ENCODE measurements at places on chromosomes 6 and 20. TPM values are rescaled to one million over a fixed set of nuclear protein-coding genes. Genes with fewer than 3 reads are reported as not detected.

DNA sequence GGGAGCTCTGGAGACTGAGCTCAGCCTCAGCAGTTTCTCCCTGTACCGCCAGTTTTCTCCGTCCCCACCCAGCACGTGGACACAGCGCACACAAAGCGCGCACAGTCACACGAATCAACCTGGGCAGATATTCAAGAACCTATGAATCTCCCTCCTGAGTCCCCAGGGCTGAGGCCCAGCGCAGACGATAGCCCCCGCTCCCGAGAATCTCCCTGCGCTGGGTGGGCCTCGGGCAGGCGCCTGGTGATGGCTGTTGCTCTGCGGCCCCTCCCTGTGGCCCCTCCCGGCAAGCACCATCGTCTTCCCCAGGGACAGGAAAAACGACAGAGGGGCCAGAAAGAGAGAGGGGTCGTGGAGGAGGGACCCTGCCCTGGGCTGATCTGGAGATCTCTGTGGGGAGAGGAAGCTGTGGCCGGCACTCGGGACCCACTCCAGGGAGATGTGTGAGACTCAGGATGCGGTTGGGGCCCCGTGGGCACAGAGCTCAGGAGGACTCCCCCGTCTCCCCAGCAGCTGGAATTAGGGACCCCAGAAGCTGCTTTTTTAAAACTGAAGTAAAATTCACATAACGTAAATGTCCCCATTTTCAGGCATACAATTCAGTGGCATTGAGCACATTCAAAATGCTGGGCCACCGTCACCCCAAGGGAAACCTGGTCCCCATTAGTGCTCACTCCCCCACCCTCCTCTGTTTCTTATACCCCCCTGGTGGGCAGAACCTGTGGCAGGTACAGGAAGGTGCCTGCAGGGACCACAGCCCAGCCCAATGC is 330.8 kb downstream of the TAF4 start:
- no peaks in the 10 kb centered on the region for H3K36me3 ChIP-seq
- no peaks in the 10 kb centered on the region for H3K4me1 ChIP-seq
- H3K27me3 ChIP-seq, result peaks cover 25% of the 10 kb centered on the region
- DNase-seq, result no peak
- H3K4me3 ChIP-seq, result no peak overlapping the region
- H3K27ac ChIP-seq, result no peak overlapping the region

RHAG gene
- not detected for total RNA-seq

DNA sequence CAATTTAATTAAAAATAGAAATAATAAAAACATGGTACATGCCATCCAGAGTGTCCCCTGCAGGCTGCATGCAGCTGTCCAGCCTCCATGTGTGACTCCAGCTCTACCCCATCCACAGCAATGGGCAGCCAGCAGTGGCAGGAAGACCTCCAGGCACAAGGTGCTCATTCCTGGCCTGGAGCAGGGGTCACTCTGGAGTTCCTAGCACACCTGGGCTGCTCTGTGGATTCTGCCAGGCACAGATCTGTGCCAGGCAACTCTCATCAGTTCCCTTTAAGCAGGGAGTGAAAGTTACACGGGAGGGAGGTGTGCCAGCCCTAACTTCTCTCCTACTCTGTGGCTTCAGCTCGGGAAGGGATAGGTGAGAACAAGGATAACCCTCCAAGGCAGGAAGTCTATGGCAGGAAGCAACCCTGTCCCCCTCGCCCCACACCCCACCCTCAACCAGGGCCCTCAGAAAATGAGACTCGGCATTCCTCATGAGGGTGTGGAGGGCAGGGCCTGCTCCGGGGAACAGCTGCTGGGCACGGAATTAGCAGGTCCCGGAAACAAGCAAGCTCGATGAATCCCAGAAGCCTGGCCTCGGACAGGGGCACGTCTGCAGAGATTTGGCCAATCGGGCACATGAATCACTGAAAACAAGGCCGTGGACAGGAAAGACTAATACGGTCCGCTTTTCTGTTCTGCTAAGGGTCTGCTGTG is 10.0 kb downstream of the JPH2 start:
- peaks cover 18% of the 10 kb centered on the region for H3K36me3 ChIP-seq
- H3K4me1 ChIP-seq, result peaks cover 22% of the 10 kb centered on the region
- DNase-seq, result no peak
- H3K4me3 ChIP-seq, result no peak overlapping the region
- no peaks in the 10 kb centered on the region for H3K27me3 ChIP-seq

DNA sequence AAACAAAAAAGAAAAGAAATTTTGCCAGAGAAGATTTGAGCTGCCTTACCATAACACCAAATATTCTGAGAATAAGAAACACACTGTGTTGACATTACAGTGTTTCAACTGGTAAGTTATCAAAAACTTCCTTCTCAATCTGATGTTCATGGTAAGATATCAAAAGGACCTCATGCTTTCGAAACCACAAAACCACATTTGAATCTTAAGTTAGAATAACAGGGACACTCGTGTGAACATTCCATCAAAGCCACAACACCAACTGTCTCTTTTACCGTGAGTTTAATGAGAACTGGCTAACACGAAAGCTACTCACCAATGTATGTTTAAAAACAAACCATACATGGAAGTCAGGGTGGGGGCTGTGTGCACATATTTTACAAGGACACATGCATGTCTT is 73.0 kb upstream of the OPRM1 start:
- 0 out of 2 replicates have a peak, but pooled peaks cover 4% of the 10 kb centered on the region for H3K4me1 ChIP-seq
- H3K27ac ChIP-seq, result no peak overlapping the region

- no peak overlapping the region for H3K27ac ChIP-seq
- no peak overlapping the region for H3K4me3 ChIP-seq
- peaks cover 37% of the 10 kb centered on the region for H3K4me1 ChIP-seq
- no peak for DNase-seq
- H3K27me3 ChIP-seq, result no peaks in the 10 kb centered on the region
These were observed 705.4 kb downstream of the RFPL4B start for GRCh38 chr6:113052506-113052905.

RAB44 gene
- total RNA-seq, result not detected

GRCh38 chr6:142568857-142569597 is 267.2 kb downstream of the ADGRG6 start:
- no peak overlapping the region for H3K27ac ChIP-seq
- no peaks in the 10 kb centered on the region for H3K36me3 ChIP-seq
- H3K4me3 ChIP-seq, result no peak overlapping the region
- H3K27me3 ChIP-seq, result no peaks in the 10 kb centered on the region
- no peaks in the 10 kb centered on the region for H3K4me1 ChIP-seq
- DNase-seq, result no peak

DNA sequence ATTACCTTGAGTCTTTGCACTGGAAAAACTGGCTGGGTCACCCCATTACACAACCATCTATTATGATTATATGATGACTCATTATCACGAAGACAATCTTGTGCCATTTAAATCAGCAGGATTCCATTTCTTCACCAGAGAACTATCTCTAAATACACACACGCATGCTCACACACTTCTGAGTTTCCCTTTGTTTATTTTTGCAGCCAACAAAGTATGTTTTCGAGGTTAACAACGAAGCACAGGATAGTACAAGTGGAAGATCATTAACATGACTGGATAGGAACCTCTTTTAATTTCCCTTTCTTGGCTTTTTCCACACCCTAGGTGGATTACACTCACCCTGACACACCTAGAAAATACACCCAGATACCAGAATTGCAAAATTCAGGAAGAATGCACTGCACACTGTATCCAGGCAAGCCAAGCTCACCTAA is 18.9 kb downstream of the PERP start:
- H3K4me3 ChIP-seq, result no peak overlapping the region
- DNase-seq, result no peak
- peak overlapping the region; percentile 4 for H3K27ac ChIP-seq
- no peaks in the 10 kb centered on the region for H3K27me3 ChIP-seq
- no peaks in the 10 kb centered on the region for H3K36me3 ChIP-seq

WFDC12 gene
- total RNA-seq, result not detected

STK4 gene
- 12.6 TPM for total RNA-seq

ZBTB22 gene
- total RNA-seq, result 10.1 TPM

DNA sequence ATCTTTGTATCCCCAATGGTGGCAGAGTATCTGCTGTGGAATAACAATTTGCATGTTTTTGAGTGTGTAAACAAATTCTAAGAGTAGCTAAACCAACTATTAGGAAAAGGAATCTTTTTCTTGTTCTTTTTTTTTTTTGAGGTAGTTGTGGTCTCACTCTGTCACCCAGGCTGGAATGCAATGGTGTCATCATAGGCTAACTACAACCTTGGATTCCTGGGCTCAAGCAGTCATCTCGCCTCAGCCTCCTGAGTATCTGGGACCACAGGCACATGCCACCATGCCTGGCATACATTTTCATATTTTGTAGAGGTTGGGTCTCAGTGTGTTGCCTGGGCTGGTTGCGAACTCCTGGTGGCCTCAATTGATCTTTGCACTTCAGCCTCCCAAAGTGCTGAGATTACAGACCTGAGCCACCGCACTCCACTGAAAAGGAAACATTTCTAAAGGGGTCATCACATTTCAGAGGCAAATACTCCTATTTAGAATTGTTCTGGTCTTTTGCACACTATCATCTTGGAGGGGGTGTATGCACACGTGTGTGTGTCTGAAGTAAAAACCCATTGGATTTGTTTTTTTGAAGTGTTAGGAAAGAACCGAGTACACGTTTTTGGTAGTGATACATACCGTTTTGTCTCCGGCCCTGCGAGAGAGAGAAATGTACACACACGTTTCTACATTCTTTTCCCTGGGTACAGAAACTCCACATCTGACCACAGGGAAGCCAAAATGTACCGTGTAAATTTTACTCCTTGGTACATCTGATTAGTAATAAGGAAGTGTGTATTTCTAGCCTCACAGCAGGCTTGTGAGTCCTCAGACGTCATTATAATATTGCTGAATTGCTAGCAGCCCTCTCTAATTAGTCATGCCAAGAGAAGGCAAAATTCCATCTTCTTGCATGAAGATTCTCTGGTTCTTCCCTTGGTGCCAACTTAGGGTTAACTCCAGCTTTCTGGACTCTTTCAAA is 183.6 kb downstream of the JARID2 start:
- H3K36me3 ChIP-seq, result no peaks in the 10 kb centered on the region
- peak; percentile 50 for DNase-seq
- H3K27ac ChIP-seq, result peak overlapping the region; percentile 8
- no peak overlapping the region for H3K4me3 ChIP-seq
- peaks cover 50% of the 10 kb centered on the region for H3K4me1 ChIP-seq

- no peak for DNase-seq
- no peaks in the 10 kb centered on the region for H3K27me3 ChIP-seq
- no peaks in the 10 kb centered on the region for H3K36me3 ChIP-seq
- H3K27ac ChIP-seq, result no peak overlapping the region
- H3K4me1 ChIP-seq, result no peaks in the 10 kb centered on the region
These were observed 15.9 kb upstream of the KCNK16 start for GRCh38 chr6:39338397-39338796.

GRCh38 chr6:158039178-158039557 is 57.5 kb downstream of the SYNJ2 start:
- no peaks in the 10 kb centered on the region for H3K27me3 ChIP-seq
- H3K4me3 ChIP-seq, result no peak overlapping the region
- DNase-seq, result no peak
- H3K4me1 ChIP-seq, result peaks cover 74% of the 10 kb centered on the region

DNA sequence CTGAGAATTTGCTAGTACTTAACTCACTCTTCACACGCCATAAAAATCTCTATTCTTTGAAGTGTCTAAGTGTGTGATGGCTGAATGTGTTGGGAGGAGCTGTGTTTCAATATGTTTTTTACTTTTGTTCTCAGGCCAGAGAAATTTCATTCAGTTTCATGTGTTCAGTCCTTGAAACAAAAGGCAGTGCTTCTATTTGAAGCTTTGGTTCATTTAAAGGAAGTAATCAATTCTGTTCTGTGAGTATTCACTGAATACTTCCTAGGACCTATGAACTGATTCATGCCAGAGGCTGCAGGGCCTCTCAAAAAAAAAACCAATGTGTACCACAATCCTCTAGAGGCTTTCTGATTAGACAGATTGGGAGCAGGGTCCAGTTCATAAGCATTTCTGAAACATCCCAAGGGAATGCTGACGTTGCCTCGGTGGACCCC is 12.4 kb upstream of the F13A1 start:
- peaks cover 6% of the 10 kb centered on the region for H3K4me1 ChIP-seq
- no peak overlapping the region for H3K4me3 ChIP-seq
- DNase-seq, result no peak
- no peaks in the 10 kb centered on the region for H3K36me3 ChIP-seq

- H3K4me1 ChIP-seq, result peaks cover 32% of the 10 kb centered on the region
- no peaks in the 10 kb centered on the region for H3K36me3 ChIP-seq
- no peak overlapping the region for H3K27ac ChIP-seq
- no peak for DNase-seq
- no peaks in the 10 kb centered on the region for H3K27me3 ChIP-seq
These were observed 106.4 kb downstream of the JARID2 start for GRCh38 chr6:15352220-15352619.

DNA sequence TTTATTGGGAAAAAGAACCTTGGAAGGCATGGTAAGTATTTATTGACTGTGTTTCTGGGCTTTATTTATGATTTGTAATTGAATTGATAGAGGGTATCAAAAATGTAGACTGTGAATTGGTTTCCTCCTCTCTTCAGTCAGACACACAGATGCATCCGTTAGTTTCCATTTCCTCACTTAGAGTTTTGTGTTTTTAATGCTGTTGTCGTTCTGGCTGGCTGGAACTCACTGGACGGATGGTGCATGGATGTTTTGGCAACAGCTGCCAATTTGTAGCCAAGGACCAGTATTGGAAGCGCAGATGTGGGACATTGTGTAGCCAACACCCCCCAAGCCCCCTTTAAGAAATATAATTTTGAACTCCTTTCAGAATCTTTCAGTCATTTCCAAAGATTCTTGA is 134.5 kb downstream of the JARID2 start:
- no peaks in the 10 kb centered on the region for H3K27me3 ChIP-seq
- no peaks in the 10 kb centered on the region for H3K4me1 ChIP-seq
- no peak for DNase-seq
- no peak overlapping the region for H3K4me3 ChIP-seq
- H3K36me3 ChIP-seq, result no peaks in the 10 kb centered on the region

RRBP1 gene
- 241 TPM for total RNA-seq

- H3K27me3 ChIP-seq, result no peaks in the 10 kb centered on the region
- H3K4me1 ChIP-seq, result no peaks in the 10 kb centered on the region
- no peak for DNase-seq
- H3K36me3 ChIP-seq, result no peaks in the 10 kb centered on the region
- no peak overlapping the region for H3K4me3 ChIP-seq
These were observed 89.4 kb downstream of the SLC24A3 start for GRCh38 chr20:19301843-19302242.

SLC17A1 gene
- total RNA-seq, result not detected

TFAP2C gene
- 1.1 TPM for total RNA-seq

- H3K36me3 ChIP-seq, result peaks cover 7% of the 10 kb centered on the region
- peaks cover 37% of the 10 kb centered on the region for H3K4me1 ChIP-seq
- no peaks in the 10 kb centered on the region for H3K27me3 ChIP-seq
- no peak for DNase-seq
These were observed 7.6 kb upstream of the MTHFD1L start for GRCh38 chr6:150857945-150858308.

GSTA4 gene
- total RNA-seq, result 46.8 TPM

- no peak overlapping the region for H3K27ac ChIP-seq
- DNase-seq, result peak; percentile 53
- no peaks in the 10 kb centered on the region for H3K36me3 ChIP-seq
These were observed 13.8 kb downstream of the CCN5 start for GRCh38 chr20:44728801-44729443.

DNA sequence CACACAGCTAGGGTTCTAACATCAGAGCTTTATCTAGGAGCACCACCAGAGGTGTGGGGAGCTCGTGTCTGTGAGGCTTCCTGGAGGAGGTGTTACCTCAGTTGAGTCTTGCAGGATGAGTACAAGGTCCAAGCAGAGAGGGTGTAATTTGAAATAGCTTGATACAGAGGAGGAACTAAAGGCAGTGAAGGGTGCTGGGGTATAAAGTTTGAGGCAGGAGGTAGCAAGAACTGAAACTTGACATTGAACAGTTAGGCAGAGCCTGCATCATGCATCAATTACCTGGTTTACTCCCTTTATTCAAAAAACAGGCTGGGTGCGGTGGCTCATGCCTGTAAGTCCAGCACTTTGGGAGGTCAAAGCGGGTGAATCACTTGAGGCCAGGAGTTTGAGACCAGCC is 241.2 kb downstream of the UST start:
- DNase-seq, result no peak
- H3K36me3 ChIP-seq, result no peaks in the 10 kb centered on the region
- no peak overlapping the region for H3K27ac ChIP-seq
- no peaks in the 10 kb centered on the region for H3K27me3 ChIP-seq
- H3K4me1 ChIP-seq, result peaks cover 5% of the 10 kb centered on the region
